ENCODE measurements at places on chromosomes 12 and 14.

DNA sequence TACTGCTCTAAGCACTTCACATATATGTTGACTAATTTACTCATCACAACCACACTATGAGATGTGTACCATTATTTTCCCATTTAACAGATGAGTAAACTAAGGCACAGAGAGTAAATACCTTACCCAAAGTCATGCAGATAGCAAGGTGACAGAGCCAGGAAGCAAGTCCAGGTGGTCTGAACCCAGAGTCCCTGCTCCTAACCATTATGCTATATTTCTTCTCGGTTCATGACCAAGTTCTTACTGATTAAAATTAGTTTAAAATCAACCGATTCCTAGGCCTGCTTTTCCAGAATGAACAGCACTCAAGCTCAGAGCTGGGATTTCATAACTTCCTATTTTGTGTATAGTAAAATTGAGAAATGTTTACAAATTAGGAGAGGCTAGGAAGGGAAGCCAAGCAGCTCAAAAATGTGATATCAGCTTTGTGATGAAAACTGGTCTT is 85.5 kb upstream of the EGLN3 start:
- DNase-seq = no peak

- no peak for DNase-seq
Measured at GRCh38 chr12:96948782-96949181, 41.7 kb downstream of the NEDD1 start.

GRCh38 chr14:68085742-68086141 is 266.2 kb downstream of the RAD51B start:
- no peak for DNase-seq

DNA sequence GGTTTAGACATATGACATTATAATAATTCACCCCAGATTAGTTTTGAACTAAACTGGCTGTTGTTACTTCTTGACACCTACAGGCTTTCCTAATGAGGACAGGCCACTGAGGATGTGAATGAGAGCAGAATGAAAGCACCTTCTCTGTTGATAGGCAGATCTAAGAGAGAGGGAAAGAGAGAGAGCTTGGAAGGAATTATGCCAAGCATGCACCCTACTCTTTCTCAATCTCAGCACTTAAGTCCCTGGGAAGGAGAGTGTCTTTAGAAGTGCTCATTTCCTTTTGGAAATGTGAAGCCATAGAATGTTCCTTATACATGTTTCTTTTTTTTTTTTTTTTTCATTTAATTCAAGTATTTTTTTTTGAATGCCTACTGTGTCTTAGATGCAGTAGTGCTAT is 49.0 kb downstream of the TBC1D15 start:
- no peak for DNase-seq

- no peak for DNase-seq
Measured at GRCh38 chr12:132364348-132364902, 35.0 kb upstream of the GALNT9 start.

DNA sequence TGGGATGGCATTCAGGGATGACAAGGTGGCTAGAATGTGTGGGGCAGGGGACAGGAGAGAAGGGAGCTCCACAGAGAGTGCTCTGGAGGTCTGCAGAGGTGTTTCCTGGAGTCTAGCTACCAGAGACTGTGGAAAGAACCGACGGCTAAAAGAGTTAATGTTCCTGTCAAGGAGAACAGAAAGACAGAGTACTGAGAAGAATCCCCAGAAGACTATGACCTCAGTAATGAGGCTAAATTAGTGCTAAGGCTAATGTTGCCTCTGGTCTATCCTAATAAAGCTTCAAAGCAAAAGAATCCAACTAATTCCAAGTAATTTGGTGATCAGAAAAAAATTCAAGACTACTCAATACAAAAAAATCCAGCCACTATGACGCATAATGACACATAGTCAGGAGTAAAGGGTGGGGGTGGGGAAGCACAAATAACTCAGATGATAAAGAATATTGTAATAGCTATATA is 44.7 kb downstream of the FERMT2 start:
- DNase-seq = peak; percentile 86

DNA sequence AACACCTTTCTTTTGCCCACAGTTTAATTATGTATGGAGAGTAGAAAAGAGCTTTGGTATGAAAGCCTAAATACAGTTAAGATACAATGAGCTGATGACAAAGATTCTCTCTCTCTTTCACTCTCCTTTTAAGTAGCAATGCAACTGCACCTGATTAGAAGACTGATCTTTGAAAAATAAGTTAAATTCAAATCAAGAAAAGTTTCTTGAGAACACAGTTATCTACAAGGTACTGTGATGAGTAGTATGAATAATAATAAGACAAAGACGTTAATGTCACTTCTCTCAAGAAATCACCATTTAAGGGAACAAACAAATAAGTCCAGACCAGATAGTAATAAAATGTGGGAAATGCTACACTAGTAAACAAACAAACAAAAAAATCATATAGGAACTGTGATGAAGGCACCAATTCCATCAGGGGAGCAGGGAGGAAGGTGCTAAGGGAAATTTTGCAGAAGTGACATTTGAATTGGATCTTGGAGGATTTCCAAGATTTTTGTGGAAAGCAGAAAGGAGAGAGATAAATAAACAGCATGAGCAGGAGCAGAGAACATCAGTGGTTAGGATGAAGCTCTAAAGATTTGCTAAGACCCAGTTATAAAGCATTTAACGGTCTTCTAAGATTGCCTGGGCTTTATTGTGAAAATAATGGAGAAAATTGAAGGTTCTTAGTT is 65.2 kb upstream of the STK38L start:
- DNase-seq = no peak

- no peak for DNase-seq
Measured at GRCh38 chr12:62581288-62582064, 114.8 kb downstream of the MON2 start.

- no peak for DNase-seq
Measured at GRCh38 chr12:45351921-45352670, 136.2 kb downstream of the ANO6 start.

GRCh38 chr12:45727980-45728629 is 1.4 kb upstream of the ARID2 start:
- no peak for DNase-seq

DNA sequence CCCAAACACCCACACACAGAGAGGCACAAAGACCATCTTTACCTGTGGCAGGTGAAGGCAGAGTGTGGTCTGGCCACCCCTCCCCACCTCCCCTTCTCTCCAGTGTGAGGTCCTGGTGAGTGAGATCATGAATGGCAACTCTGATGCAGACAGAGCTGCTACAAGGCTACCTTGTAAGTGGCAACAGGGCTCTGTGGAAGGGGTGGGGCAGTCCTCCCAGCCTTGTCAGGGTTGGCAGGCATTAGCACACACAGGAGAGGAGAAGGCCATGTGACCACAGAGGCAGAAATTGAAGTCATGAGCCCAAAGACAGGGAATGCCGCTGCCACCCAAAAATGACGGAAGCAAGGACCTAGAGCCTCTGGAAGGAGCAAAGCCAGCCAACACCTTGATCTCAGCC is 30.7 kb downstream of the VWF start:
- no peak for DNase-seq

GRCh38 chr14:106578481-106578880 is 1052.1 kb downstream of the TMEM121 start:
- DNase-seq = no peak

- DNase-seq = no peak
Measured at GRCh38 chr14:50001999-50002925, 109.4 kb downstream of the ARF6 start.

DNA sequence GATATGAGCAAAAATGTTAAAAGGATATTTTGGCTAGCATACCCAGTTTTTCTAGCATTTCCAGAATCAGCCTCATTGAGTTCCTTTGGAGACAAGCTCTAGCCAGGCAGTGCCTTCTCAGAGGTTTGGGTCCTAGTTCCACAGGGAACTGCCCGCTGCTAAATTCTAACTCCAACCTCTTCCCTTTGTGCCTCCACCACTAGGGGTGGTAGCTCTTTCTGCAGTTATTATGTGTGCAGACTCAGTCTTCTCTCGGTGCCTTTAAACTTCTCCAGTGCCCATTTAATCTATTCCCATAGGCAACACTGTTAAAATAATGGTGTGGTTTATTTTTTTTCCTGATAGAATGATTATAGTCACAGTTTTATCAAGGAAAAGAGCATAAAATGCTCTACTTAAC is 21.5 kb upstream of the SLC25A3 start:
- DNase-seq = no peak
